ENCODE measurements at places on chromosomes 12 and 14.

DNA sequence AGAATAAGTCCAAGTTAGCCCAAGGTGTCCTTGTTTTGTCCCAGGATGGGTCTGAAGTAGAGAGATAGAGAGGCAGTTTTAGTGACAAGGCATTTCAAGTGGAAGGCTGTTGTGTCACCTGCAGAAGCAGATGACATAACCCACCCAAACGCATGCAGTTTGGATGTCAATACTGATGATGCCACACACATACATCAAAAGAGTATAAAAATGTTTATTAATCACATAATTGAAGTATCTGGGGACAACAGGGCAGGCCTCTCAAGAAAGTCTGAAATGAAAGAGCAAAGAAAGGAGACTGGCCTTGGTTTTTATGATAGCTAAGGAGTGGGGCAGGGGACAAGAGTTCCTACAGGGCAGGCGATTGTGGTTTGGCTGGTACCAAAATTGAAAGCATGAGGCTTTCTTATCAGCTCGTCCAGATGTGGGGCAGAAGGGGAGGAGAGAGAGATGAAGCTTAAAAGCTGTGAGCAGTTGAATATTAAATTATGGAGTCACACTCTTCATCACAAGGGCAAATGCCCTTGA, 78.4 kb upstream of the TSPAN8 start:
- peak; percentile 98 for DNase-seq

GRCh38 chr14:21993837-21994236, 320.2 kb upstream of the OR4E1 start:
- no peak for DNase-seq

- no peak for DNase-seq
Measured at GRCh38 chr14:97311411-97311810, 514.2 kb downstream of the VRK1 start.

- no peak for DNase-seq
Measured at GRCh38 chr12:108410689-108411088, 71.6 kb upstream of the CMKLR1 start.

GRCh38 chr14:68513137-68513536, 279.7 kb downstream of the ZFP36L1 start:
- DNase-seq, result no peak

DNA sequence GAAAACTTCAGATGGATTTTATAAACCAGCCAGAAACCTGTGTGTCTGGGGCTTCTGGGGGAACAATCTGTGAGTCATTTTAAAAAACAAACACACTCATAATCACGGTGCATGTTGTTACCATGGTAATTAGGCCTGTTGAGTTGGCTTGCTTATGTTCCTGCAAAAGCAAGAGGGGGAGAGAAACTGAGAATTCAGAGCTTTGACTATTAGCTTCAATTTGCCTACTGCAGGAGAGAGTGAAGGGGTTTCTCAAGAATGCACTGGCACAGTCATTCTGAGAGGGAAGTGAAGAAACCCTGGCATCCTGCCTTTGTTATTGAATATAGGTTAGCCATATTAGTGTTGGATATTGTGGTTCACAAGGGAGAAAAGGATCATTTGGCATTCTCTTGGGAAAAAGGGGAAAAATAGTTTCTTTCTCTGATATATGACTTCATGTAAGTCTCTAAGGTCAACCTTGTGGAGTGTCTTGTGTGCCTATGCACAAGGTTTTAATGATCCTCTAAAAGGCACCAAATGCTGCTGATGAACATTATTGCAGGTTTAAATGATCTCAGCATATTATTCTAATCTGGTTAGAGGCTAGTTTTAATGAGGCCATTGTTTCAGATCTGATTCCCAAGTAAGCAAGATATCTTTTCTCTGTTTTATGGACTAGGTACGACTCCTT, 12.9 kb downstream of the GNG2 start:
- DNase-seq, result peak; percentile 35

GRCh38 chr12:89059721-89060541, 292.4 kb downstream of the DUSP6 start:
- DNase-seq, result no peak

DNA sequence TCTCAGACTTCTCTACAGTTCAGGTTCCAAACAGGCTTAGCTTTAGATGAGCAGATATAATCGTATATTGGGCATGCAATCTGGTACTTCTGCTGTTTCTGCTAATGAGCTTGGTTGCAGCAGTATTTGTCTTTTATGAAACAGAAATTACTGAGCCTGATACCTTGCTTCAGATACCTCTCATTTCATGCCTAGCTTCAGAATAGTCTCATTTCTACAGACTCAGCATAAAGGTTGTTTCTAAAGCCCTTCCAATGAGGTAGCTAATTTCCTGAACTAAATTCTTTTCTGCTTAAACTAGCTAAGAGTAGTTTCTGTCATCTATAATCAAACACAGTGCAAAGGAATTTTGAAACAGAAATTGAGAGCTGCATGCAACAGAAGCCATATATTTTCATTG, 275.0 kb upstream of the KITLG start:
- no peak for DNase-seq

DNA sequence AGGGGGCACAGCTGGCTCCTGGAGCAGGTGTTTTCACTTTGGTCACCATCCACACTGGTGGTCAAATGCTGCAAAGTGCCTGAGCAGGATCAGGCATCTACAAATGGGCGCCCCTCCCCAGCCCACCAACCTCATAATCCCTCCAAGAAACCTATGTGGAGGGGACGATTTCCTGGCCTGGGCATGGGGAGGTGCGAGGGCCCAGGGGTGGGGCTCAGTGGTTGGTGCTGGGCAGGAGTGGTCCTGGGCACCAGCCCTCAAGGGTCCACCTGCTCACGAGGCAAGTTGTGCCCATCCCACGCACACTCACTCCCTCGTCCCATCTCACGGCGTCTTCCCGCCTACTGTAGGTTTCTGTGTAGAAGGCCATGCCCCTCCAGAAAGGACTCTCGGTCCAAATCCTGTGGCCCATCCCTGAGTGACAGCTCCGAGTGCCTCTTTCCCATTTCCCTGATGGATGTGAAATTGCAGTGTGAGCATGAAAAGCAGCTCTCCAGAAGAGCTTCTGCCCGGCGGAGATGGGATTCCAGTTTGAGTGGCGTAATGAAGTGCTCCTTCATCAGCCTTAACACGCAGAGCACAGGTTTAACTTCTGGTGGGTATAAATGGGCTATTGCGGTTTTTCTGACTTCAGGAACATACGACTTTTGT, 36.9 kb downstream of the SLC15A4 start:
- DNase-seq, result no peak

GRCh38 chr12:110366321-110367142, 37.0 kb downstream of the ANAPC7 start:
- no peak for DNase-seq

- DNase-seq, result no peak
Measured at GRCh38 chr12:27808841-27809240, 28.8 kb upstream of the MANSC4 start.

- DNase-seq, result no peak
Measured at GRCh38 chr12:109725321-109726105, 11.9 kb downstream of the FAM222A start.

DNA sequence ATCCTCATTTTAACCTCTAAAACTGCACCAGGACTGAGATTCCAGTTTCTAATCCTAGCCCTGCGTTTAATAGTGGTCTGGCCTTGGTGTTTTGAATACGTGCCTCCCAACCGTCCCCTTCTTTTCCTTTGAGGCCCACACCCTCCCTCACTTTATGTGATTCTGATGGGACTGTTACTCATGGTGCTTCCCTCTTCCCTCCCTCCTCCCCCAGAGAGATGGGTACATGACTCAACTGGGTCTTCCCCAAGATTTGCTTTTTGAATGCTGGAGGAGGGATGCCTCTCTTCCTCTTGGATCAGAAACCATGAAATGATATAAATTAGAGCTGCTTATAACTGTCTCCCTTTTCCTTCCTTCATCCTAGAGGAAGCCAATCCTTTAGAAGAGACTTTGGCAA, 8.2 kb upstream of the PPP2R5E start:
- DNase-seq, result no peak

- DNase-seq, result no peak
Measured at GRCh38 chr12:90250042-90250441, 541.4 kb upstream of the ATP2B1 start.

- peak; percentile 38 for DNase-seq
Measured at GRCh38 chr12:39145175-39145999, 240.0 kb upstream of the CPNE8 start.

- no peak for DNase-seq
Measured at GRCh38 chr14:21097636-21098075, 799 bp downstream of the ZNF219 start.

DNA sequence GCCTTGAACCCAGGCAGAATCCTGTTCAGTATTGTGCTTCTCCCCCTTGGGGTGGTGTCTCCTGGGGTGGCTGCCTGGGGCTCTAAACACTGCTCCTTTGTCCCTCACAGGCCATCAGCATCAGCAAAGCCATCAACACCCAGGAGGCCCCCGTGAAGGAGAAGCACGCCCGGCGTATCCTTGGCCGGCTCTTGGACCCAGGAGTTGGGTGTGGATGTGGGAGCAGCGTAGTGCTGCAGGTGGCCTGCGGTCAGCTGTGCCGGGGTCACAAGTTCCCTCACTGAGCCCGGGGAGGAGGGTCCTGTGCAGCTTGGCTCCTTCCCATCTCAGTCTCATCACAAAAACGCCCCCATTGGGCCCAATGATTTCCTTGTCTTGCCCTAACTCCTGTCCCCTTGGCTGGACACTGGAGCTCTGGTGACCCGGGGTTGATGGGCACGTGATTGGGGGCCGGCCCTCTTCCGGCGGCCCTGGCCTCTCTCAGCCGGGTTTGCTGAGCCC, 12.7 kb downstream of the HIP1R start:
- DNase-seq, result no peak

DNA sequence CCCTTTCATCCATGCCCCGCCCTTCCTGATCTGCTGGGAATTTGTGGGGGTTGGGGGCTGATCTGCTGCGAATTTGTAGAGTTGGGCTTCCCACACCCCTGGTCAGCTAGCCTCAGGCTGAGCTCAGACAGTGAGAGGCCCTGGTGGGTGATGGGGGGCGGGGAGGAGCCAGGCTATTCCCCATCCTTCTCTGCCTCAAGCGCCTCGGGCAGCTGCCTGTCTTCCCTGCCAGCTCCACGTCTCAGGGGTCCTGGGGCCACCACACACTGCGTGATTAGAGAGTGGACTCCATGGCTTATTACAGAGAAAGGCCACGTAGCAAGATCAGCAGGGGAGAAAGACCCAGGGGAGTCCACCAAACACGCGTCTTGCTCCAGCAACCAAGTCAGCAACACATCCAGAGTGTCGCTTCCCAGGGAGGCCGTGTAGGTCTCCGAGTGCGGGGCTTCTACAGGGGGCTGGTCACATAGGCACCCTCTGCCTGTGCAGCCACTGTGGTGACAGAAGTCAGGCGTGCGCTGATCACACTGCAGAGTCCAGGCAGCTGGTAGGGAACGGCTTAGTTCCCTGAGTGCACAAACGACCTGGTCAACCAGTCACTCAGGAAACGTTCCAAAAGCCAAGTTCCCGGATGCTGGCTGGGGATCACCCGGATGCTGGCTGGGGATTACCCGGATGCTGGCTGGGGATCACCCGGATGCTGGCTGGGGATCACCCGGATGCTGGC, 254.4 kb upstream of the SFSWAP start:
- DNase-seq, result no peak

- DNase-seq, result no peak
Measured at GRCh38 chr12:22656831-22657230, 31.9 kb downstream of the ETNK1 start.
